ENCODE measurements at places on chromosomes 7 and 10.

- no peak for DNase-seq
Observed at GRCh38 chr7:80661729-80662128, 23.3 kb downstream of the CD36 start.

- DNase-seq, result no peak
Observed at GRCh38 chr7:46363688-46364087, 442.6 kb upstream of the IGFBP3 start.

DNA sequence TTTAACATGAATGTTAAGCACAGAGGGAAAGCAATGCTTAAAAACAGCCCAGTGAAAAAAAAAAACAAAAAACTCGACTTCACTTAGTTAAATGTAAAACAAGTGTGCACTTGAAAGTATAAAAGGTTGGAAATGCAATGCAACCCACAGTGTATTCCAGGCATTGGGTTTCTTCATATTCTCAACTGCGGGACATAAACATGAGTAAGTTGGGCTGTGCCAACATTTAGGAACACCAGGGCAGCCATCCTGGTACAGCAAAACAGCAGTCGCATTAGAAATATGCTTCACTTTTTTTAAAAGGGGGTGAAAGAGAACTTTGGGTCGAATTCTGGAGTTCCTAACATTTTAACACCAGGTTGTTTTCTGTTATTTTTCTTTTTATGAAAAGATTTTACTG, 937 bp downstream of the STEAP1 start:
- no peak for DNase-seq

GRCh38 chr7:19107081-19107355, 10.4 kb downstream of the TWIST1 start:
- no peak for DNase-seq

GRCh38 chr7:137992550-137993394, 9.1 kb downstream of the CREB3L2 start:
- DNase-seq, result no peak

DNA sequence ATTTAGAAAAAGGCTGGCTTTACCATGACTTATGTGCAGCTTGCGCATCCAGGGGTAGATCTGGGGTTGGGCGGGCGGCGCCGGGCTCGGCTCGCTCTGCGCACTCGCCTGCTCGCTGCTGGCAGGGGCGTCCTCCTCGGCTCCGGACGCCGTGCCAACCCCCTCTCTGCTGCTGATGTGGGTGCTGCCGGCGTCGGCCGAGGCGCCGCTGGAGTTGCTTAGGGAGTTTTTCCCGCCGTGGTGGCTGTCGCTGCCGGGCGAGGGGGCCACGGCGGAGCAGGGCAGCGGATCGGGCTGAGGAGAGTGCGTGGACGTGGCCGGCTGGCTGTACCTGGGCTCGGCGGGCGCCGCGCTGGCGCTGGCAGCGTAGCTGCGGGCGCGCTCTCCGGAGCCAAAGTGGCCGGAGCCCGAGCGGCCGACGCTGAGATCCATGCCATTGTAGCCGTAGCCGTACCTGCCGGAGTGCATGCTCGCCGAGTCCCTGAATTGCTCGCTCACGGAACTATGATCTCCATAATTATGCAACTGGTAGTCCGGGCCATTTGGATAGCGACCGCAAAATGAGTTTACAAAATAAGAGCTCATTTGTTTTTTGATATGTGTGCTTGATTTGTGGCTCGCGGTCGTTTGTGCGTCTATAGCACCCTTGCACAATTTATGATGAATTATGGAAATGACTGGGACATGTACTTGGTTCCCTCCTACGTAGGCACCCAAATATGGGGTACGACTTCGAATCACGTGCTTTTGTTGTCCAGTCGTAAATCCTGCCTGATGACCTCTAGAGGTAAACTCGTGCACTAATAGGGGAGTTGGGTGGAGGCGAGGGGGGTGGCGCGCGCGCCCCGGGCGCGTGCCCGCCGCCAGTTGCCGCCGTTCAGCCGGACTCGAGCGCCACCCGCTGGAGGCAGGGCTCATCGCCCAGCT, at the start of gene HOXA5:
HOXA5 (minus strand) TSS at position 659 of the 927 bp plus-strand sequence; CDS start at position 585, 74 bp downstream.
- no peak for DNase-seq

GRCh38 chr10:43198682-43199005, 60.4 kb downstream of the CSGALNACT2 start:
- no peak for DNase-seq

- DNase-seq, result no peak
Observed at GRCh38 chr7:33742999-33743587, 162.2 kb upstream of the BMPER start.

GRCh38 chr10:15627617-15628196, 92.0 kb downstream of the ITGA8 start:
- no peak for DNase-seq

DNA sequence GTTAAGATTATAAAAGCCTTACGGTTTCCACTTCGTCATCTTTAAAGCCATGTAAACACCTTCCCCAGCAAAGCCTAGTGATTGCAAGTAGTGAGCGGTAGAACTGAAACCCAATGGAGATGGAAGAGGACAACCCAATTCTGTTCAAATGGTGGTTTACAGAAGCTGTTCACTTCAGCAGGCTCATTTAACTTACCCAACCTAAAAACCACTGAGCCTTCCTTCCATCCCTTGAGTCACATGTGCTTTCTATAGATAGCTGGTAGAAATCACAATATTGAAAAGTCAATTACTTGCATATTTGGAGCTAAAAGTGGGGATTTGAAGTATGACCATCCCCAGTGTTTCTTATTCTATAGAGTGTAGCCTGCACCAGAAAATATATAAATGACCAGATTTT, 667.7 kb downstream of the SUGCT start:
- no peak for DNase-seq

DNA sequence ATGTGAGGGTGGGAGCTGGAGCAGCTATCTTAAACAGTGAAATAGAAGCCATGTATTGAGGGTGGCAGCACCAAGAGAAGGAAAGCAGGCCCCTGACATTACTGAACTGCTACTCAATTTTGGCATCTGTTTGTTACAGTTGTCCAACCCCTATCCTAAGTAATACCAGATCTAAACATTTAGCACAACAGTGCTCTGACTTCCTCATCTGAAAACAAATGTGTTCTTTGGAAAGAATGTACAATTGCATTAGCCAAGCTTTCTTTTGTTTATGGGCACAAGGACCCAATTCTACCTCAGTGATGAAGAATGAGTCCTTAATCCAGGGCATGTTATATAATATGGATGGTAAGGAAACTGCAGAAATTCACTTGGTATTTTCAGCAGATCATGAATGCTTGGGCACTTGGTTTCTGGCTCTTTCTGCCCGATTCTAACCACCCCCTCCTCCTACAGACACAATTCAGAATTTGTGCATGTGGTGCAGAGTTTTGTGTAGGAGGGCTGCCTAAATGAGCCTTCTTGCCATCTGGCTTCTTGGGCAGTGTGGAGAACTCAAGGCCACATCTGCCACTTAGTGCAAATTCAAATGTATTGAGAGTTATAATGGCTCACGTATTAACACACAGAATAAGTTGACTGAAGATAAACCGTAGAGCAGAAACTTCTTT, 36.9 kb upstream of the KMT2E start:
- DNase-seq, result no peak

DNA sequence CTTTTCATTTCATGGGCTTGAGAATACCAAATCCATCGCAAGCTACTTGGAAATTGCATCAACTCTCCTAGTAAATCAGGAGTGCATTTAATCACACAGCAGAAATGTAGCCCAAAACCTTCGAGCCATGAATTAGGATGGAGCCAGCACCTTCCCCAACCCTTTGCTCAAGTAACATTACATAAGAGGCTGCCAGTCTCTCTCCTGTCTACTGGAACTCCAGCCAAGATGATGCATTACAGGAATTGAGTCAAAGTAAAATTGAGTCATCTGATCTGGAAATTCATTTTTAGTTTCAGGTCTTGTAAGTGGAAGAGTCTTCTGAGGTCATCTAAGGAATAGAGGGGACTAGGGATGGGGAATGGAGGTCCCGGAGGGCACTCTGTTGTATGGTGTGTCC, 69.7 kb upstream of the FHIP2A start:
- no peak for DNase-seq

GRCh38 chr10:60806921-60807320, 28.6 kb downstream of the CDK1 start:
- DNase-seq, result no peak

- DNase-seq, result no peak
Observed at GRCh38 chr7:37208528-37208927, 240.1 kb downstream of the ELMO1 start.

DNA sequence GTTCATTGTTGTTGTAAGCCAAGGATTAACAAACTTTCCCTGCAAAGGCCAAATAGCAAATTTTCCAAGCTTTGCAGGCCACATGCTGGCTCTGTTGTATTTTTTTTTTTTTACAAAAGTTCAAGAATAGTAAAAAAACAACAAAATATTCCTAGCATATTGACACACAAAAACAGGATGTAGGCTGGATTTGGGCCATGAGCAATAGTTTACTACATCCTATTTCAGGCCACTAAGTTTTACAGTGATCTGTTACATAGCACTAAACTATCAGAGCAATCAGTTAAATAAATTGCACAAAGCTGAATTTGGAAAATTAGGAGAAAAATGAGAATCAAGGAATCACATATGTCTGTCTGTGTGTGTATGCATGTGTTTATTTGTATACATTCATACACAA, 491.8 kb upstream of the GHITM start:
- DNase-seq, result no peak

DNA sequence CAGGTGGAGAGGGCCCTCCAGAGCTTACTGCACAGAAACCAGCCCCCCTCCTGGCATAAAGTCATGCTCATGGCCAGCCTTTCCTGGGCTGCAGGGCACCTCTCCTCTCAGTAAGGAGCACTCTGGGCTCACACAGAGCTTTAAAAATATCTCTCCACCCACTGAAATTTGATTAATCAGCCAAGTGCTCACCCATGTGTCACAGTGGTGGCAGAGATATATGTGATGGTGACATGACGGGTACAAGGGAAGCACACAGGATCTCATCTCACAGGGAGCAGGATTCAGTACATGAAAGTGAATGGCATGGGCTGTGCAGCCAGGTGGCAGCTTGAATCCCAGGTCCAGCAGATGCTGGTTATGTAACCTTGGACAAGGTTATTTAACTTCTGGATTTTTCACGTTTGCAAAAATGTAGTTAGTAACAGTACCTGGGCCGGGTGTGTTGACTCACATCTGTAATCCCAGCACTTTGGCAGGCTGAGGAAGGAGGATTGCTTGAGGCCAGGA, 144.8 kb downstream of the CALN1 start:
- DNase-seq, result no peak

- no peak for DNase-seq
Observed at GRCh38 chr7:150665089-150665748, 20.3 kb upstream of the GIMAP2 start.

- no peak for DNase-seq
Observed at GRCh38 chr10:23203369-23204325, 11.5 kb downstream of the PTF1A start.

- DNase-seq, result no peak
Observed at GRCh38 chr10:132384618-132385388, 12.2 kb upstream of the PWWP2B start.

DNA sequence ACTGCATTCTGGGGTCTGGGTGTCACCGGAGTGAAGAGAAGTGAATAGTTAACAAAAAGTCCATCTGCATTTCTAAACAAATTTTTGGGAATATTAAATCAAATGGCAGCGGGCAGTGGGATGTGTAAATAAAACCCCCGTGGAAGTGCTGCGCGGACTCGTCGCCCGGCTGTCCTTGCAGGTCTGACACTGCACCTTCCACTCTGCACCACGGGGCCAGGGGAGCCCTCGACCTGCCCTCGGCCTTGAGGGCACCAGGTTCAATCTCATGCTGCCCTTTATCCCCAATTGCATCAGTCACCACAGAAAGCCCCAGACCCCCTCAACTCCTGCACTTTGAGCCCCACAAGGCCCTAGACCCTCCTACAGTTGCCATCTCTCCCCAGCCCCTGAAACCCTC, 6.4 kb upstream of the SMARCD3 start:
- no peak for DNase-seq

DNA sequence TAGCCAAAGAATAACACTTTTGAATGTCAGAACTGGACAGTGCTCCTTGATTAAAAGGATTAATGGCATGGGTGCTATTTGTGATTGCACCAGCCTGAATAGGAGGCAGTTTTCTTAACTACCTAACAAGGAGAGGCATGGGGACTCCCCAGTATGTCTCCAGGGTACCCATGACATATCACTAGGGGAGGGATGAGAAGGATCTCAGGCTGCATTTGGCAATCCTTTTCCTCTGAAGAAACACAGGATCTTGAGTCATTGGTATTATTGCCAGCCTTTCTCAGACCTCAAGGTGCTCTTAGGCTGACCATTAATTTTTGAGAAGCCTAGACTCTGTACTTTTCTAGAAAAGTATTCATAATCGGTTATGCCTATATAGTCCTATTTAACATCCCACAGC, 77.5 kb upstream of the NPVF start:
- no peak for DNase-seq

DNA sequence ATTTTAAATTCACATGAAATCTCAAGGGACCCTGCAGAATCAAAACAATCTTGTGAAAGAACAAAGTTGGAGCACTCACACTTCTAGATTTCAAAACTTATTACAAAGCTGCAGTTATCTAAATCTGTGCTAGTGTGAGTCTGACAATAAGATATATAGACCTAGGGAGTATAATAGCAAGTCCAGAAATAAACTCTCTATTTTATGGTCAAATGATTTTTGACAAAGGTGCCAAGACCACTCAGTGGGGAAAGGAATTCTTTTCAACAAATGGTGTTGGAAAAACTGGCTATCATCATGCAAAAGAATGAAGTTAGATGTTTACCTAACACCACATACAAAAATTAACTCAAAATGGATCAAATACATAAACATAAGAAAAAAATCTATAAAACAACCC, 68.2 kb downstream of the TFEC start:
- no peak for DNase-seq

DNA sequence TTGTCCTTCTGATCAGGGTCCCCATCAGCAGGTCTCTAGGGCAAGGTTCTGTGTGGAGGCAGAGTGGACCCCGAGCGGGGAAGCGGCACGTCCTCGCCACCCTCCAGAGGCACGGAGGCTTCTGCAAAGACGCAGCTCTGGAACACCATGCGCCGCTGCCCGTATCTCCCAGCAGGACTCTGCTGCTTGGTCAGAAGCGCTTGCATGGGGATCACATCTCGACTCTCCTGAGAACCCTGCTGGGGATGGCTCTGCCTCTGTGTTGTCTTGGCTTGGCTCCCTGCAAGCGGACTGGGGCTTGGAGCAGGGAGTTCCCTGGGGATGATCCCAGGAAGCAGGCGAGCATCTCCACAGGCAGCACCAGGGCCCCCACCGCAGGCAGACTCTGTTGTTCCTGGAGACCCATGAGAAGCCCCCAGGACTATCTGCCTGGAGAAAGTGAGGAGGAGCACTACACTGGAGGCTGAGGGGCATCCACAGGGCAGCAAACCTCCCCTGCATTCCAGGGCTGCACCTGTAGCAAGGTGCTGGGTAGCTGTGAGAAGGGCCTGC, 520.5 kb downstream of the GLRX3 start:
- no peak for DNase-seq

GRCh38 chr7:87199241-87199640, 20.3 kb downstream of the TMEM243 start:
- no peak for DNase-seq

DNA sequence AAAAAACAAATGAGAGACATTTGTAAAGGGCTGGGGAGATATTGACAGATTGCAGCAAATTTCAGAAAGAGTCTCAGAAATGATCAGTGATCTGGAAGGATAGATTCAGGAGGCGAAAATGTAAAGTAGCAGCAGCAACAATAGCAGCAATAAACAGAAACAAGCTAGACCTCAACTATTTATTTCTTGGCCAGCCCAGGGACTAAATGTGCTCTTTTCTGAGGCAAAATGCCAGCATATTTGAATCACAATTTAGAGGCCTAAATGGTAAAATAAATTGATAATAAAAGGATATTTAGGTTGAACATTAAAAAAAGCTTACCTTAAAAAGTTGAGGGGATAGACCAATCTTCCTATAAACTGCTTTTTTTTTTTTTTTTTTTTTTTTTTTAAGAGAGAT, 134.6 kb upstream of the ITGB1 start:
- no peak for DNase-seq

Measured in activated naive CD4-positive, alpha-beta T cell (primary cell).